ENCODE measurements at places on chromosomes 5 and 9.

- no peak for DNase-seq
Observed at GRCh38 chr5:168261227-168261571, 30.2 kb upstream of the WWC1 start.

DNA sequence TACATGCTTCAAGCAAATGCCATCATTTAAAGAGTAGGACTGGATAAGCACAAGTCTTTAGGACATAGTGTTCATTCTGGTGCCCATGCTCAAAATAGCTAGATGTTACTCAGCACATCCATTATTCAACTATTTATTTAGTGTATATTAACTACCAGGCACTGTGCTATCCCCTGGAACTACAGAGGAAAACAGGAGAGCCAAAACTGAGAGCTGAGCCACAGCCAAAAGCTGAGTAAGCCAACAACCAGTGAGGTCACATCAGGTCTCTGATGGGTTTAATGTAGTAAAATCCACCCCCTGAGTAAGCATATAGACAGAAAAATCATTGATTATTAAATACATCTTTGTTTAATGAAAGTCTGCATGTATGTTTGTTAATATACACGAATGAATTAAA lies 469.3 kb upstream of the DMAC1 start:
- DNase-seq, result no peak

- no peak for DNase-seq
Observed at GRCh38 chr5:116696366-116696765, 121.7 kb upstream of the SEMA6A start.

- no peak for DNase-seq
Observed at GRCh38 chr5:133690746-133691145, 78.4 kb upstream of the FSTL4 start.

GRCh38 chr5:171874234-171874633 lies 88.6 kb downstream of the SMIM23 start:
- no peak for DNase-seq

DNA sequence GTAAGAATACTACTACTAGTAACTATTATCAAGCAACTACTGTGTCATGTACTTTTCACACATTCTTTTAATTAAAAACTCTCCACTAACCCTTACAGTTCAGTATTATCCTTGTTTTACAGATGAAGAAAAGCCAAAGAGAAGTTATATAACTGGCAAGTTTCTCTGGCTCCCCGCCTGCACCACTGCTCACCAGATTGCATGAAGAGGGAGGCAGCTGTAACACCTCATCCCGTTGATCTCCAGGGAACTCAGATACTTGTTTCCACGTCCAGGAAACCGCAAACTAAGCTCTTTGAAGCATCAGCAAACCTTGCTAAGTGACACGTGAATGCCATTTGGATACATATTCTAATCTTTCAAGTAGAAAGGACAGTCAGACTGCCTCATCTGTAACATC lies 70.3 kb downstream of the RIGI start:
- DNase-seq, result no peak
